ENCODE measurements at places on chromosomes 12 and 14.

GRCh38 chr14:55834390-55834789 is 254.4 kb downstream of the KTN1 start:
- DNase-seq, result no peak

DNA sequence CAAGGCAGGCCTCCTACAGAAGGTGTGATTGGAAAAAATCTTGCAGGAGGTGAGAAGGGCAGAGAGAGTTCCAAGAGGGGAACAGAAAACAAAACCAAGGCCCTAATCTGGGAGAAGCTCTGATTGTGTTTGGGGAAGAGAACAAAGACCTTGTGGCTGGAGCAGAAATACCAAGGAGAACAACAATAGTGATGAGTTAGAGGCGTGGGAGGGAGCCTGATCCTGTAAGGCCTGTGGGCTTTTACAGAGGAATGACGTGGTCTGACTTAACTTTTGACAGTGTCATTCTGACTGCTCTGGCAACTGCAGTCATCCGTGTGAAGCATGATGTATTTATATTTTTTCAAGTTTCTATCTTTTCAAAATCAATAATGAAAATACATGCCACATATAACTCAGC is 200.6 kb downstream of the ANO4 start:
- no peak for DNase-seq

DNA sequence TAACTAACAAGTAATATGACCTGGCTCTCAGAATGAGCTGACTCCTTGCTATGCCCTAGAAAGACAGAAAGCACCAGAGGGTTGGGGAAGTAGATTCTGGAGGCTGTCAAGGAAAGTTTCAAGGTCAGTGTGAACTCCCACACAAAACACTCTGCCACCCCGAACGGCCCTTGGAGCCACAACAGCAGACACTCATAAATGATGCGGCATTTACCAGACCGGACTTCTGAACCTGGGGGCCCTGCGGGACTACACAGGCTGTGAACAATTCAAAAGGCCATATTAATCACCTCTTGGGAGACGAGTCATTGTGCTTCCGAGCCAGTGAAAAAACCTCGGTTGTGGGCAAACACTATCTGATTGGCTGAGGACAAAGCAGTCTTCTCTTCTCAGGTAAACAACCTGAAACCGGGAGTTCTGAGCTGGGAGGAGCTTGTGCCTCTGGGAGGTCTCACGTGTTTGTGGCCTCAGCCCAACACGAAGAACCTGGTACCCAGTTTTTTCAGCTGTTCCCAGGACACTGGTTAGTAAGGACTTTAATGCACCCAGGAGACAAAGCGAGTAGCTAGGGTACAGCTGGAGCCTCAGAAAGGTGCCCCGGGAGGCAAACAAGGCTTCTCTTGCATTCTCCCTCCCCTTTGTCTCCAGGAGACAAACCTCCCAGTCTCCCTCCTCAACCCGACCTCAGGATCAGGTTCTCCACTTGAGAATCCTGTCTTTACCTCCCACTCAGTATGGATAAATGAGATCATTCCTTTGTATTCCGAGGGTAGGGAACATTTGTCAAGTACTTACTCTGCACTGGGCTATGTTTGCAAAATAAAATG is 35.3 kb downstream of the VWF start:
- DNase-seq, result no peak

- DNase-seq, result no peak
These were observed 693 bp upstream of the RIMKLB start for GRCh38 chr12:8697120-8697475.

DNA sequence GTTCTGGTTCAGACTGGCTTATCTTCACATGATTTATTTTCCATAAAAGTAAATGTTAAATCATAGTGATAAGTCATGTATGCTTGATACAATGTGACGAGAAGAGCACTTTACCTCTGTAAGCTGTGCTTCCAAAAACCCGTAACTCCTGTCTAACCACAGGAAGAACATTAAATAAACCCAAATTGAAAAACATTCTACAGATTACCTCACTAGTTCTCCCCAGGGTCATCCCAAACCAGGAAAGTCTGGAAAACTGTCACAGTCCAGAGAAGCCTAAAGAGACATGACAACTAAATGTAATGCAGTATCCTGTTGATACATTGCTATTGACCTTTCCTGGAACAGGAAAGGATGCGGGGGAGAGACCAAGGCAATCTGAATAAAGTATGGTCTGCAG is 32.5 kb upstream of the DUSP6 start:
- no peak for DNase-seq

DNA sequence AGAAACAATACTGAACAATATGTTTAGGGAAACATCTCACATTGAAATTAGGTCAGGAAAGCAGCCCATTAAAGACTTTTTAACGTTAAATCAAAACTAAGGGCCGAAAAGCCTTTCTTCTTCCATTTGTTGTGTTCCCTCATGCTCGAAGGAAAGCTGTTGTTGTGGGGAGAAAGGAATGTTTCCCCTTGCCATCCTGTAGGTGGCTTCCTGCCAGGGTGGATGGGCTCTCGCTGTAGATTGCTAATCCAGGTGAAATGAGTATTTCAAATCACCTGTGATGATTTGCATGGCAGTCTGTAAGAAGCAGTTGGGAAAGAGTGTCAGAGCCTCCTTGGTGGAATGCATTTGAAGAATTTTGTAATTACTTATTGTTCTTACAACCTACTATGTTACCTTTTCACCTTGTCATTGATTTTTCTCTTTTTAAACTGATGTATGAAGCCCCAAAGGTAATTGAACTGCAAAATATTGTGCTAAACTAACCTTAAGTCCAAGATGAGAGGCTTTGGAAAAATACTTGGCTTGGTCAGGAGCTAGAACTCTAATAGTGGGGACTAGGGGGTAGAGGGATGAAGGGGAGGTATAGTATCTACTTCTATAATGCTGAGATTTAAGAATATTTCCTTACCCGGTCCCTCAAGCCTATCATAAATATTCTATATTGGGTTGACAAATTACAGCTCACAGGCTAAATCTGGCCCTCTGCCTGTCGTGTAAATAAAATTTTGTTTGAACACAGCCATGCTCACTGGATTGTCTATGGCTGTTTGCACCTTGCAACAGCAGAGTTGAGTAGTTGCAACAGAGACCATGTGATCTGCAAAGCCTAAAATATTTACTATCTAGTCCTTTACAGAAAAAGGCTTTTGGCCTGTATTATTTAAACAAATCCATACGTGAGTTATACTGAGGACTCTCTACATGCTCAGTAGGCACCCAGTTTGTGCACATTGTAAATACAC is 7.7 kb upstream of the DCP1B start:
- no peak for DNase-seq

DNA sequence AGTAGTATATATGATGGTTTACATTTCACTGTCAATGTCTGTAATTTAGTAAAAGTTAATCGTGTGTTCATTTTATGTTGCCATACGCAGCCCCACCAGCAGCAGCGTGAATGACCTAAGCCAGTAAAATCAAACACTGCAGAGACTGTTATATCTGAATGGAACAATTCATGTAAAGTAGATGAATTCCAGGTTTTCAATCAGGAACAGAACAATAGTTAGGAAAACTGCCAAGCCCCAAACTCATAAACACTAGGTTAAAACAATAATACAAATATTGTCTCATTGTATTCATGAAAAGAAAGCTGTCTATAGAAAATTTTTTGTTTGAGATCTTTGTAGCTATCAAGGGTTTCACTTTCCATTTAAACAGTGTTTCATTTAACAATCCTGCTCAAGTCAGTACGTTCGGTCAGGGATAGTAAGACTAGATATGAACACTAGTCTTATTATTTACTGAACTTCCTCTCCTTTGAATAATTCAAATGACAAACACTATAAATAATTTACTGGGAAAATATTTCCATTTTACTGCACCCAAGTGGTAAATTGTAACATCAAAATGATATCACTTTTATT is 256.8 kb upstream of the FLRT2 start:
- no peak for DNase-seq

- DNase-seq, result no peak
These were observed at the start of gene P3H3 for GRCh38 chr12:6827982-6828780. Gene P3H3, plus strand, starts transcription at chr12:6828407. Its CDS starts 34 bp downstream, at chr12:6828441.

DNA sequence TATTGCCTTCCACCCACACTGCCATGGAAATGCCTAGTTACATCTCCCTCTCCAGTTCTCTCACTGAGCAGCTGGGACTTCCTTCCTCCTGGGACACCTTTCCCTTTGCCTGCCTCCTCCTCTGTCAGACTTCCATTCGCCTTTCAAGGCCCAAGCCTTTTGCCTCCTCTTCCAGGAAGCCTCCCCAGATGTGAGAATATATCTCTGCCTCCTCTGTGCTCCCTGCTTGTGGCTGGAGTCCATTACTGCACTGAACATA is 3.1 kb downstream of the IFI27L2 start:
- no peak for DNase-seq

DNA sequence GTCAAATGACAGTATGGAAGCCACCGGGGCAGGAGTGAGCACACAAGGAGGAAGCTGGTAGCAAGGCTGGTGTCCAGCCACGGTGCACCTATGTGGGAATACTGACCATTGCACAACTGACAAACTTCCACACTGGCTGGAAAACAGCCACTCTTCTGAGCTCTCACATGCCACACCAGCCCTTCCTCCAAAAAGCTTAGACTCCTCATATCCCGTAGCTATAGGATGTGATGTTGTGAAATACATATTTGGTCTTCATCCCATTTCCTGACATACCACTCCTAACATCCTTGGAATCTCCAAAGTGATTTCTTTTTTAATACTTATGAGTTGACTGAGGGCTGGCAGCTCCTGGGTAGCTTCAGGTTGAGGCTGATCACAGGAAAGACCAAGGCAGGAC is 103.6 kb downstream of the NTF3 start:
- no peak for DNase-seq

GRCh38 chr12:1131811-1132224 is 140.8 kb downstream of the ERC1 start:
- DNase-seq, result no peak

DNA sequence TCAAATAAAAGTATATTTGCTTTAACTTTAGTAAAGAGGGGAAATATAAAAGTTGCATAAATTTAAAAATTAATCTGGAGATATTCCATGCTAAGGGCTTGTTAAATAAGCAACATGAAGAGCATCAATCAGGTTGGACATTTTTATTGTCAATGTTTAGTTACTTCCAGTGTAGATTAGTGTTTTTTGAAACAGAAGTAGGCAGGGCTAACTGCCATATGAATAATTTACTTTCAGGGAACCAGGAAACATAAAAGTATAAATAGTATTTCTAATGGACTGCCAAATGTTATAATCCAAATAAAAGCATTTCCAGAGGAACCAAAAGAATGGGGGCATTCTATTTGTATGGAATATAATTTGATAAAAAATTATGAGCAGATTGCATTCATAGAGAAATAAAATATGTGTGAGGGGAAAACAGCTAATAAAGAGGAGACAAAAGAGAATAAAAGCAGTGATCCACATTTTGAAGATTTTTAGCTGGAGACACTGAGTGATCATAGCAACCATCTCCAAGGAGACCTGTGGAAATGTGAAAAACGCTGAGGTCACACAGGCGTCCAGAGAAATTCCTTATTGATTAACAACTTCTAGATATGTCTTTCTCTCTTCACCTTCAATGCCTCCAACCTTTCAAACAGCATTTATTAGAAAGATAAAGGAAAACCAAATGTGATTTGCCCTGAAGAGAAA is 70.8 kb downstream of the SRGAP1 start:
- no peak for DNase-seq

DNA sequence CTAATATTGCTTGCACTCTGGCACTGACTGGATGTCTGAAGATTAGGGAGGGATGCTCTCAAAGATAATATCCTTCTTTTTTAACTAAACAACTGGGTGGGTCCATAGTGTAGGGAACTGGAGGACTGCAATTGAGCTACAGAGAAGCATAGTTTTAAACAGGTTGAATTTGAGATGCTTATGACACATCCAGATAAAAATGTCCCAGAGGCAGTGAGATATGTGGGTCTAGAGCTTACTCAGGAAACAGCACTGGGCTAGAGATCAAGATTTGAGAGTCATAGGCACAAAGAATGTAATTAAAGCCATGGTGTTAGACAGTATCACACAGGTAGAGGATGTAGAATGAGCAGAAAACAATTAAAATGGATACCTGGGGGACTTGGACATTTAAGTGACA is 198.4 kb downstream of the NELL2 start:
- no peak for DNase-seq

GRCh38 chr12:24933694-24934407 is 15.1 kb downstream of the BCAT1 start:
- no peak for DNase-seq

DNA sequence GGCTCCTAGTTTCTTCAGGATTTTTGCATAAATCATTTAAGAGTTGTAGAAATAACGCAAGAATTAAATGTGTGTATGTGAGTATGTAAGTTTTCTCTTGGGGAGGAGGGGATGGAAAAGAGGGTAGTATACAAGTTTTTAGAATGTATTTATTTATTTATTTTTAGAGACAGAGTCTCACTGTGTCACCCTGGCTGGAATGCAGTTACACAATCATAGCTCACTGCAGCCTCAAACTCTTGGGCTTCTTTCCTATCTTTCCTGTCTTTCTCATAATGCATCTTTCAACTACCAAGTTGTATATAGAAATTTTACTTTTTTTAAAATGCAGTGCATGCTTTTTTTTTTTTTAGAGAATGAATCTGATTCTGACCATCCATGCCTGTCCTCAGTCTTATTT is 269.0 kb upstream of the GARIN2 start:
- no peak for DNase-seq

DNA sequence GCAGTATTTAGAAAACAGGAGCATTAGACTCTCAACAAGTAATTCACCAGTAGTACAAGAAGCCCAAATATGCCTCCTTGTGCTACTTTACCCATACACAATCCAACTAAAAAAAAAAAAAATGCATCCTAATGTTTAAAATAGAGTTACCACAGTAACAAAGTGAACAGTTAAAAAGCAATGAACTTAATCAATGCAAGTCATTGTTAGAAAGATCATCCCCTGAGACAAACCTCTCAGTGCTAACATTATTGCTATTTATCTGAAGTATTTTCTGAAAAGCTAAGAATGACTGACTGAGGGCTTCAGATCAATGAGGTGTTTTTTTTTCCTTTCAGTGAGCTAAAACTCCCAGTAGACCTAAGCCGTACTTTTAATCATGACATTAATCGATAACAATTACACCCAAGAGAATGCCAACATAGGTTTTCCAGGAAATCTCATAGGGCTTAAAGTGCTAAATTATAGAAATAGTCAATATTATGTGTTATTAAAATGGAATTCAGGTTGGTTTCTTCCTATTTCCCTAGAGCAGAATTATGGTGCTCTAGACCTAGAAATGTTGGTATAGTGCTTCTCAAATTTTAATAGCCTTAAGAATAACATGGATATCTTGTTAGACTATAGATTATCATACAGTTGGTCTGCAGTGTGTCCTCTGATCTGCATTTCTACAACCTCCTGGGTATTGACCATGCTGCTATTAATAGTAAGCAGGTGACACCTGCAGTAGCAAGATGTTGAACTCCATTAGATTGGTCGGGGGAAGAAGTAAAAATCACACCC is 123.0 kb downstream of the PRKD1 start:
- DNase-seq, result no peak

GRCh38 chr12:109844091-109844490 is 10.9 kb upstream of the TRPV4 start:
- no peak for DNase-seq

GRCh38 chr12:93636708-93637107 is 40.5 kb upstream of the CRADD start:
- DNase-seq, result no peak

Measured in stimulated activated CD4-positive, alpha-beta T cell treated with anti-CD3 and anti-CD28 coated beads, Interleukin-1b, Interleukin-23, amount 100 ng/mL, for 1 hour (primary cell).